Left colon (tissue), 2 donors: ENCODE measurements at places on chromosomes 5 and 9. TPM values are rescaled to one million over a fixed set of nuclear protein-coding genes. Genes with fewer than 3 reads are reported as not detected.

MBLAC2 gene
- 4.5 TPM for total RNA-seq

FGFR4 gene
- total RNA-seq = 56.1 TPM

SLC27A6 gene
- total RNA-seq = 0.34 TPM

ZNF462 gene
- 33.4 TPM for total RNA-seq

PPP1R2B gene
- not detected for total RNA-seq

SNX2 gene
- total RNA-seq = 60.5 TPM
